Hepatocyte (in vitro differentiated cells): ENCODE measurements at places on chromosomes 1 and 21.

GRCh38 chr1:89535537-89535936, 10.9 kb downstream of the LRRC8B start:
- DNase-seq: no peak
- H3K27me3 ChIP-seq: no peaks in the 10 kb centered on the region
- no peaks in the 10 kb centered on the region for H3K36me3 ChIP-seq
- H3K4me3 ChIP-seq: no peak overlapping the region
- H3K27ac ChIP-seq: no peak overlapping the region

- H3K27ac ChIP-seq: no peak overlapping the region
- no peak overlapping the region for H3K4me3 ChIP-seq
- H3K36me3 ChIP-seq: no peaks in the 10 kb centered on the region
- H3K4me1 ChIP-seq: peaks cover 2% of the 10 kb centered on the region
These were observed 49.6 kb downstream of the UBE2T start for GRCh38 chr1:202291961-202292712.

- no peaks in the 10 kb centered on the region for H3K36me3 ChIP-seq
- DNase-seq: no peak
- H3K27me3 ChIP-seq: no peaks in the 10 kb centered on the region
- H3K4me3 ChIP-seq: no peak overlapping the region
These were observed 8.4 kb downstream of the ZBTB7B start for GRCh38 chr1:155011004-155011416.

DNA sequence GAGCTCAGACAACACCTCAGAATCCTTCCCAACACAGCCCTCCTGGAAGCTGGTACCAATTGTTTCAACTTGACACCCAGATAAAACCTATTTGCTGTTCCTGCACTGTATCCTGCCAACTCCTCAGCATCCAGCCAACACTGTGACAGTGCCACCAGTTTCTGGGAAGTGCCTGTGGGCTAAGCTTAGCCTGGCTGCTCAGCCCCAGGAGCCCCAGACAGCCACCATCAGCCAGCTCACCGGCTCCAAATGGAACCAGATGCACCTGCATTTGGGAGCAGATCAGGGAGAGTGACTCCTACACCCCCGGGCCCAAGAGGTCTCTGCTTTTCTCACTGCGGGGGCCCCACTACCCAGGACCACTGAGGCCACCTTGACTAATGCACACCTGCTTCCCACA, 24.9 kb downstream of the KCNN3 start:
- H3K27ac ChIP-seq: peak overlapping the region; percentile 72
- peaks cover 28% of the 10 kb centered on the region for H3K4me1 ChIP-seq
- no peak for DNase-seq
- H3K36me3 ChIP-seq: no peaks in the 10 kb centered on the region
- H3K4me3 ChIP-seq: no peak overlapping the region

GRCh38 chr21:38990424-38990794, 184.7 kb downstream of the ETS2 start:
- no peaks in the 10 kb centered on the region for H3K36me3 ChIP-seq
- H3K27me3 ChIP-seq: no peaks in the 10 kb centered on the region
- H3K4me1 ChIP-seq: peaks cover 71% of the 10 kb centered on the region
- peak overlapping the region; percentile 91 for H3K27ac ChIP-seq

GRCh38 chr1:86339906-86340305, 56.2 kb downstream of the ODF2L start:
- no peak overlapping the region for H3K4me3 ChIP-seq
- no peak overlapping the region for H3K27ac ChIP-seq
- no peaks in the 10 kb centered on the region for H3K4me1 ChIP-seq
- no peak for DNase-seq
- H3K36me3 ChIP-seq: no peaks in the 10 kb centered on the region
